ENCODE measurements at places on chromosomes 12 and 14.

- DNase-seq, result no peak
Observed at GRCh38 chr14:85546390-85546789, 16.4 kb downstream of the FLRT2 start.

- DNase-seq, result no peak
Observed at GRCh38 chr14:104697892-104698583, 8.6 kb downstream of the INF2 start.

DNA sequence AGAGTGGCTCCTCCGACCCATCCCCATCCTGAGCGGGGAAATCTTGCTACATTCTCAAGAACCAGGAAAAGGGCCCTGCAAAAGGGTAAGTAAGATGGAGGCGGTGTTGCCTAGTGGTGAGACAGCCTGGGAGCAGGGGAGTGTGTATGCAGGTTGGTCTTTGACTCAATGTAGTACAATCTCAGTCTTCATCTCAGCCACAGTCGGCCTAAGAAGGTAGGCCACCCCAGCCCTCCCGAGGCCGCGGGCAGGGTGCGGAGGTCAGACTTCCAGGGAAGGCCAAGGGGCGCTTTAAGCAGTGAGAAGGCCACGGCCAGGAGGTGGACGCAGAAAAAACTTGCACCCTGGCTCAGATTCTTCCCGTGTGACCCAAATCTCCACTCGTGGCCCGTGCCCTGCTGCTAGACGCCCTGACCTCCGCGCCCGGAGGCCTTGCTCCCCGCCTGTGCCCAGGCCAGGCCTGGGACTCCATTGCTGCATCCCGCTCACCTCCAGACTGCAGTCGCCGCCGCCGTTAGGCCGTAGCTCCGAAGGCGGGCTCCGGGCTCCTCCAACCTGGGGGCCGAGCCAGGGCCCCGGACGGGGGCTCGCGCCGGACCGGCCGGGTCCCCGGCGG, 435 bp downstream of the FOXM1 start:
- DNase-seq, result peak; percentile 49

- DNase-seq, result no peak
Observed at GRCh38 chr12:1050059-1050707, 59.2 kb downstream of the ERC1 start.

Measured in OCI-M1 (cell line).